ENCODE measurements at places on chromosomes 6 and 20.

- no peak for DNase-seq
Measured at GRCh38 chr6:88163616-88164015, 2.5 kb downstream of the CNR1 start.

DNA sequence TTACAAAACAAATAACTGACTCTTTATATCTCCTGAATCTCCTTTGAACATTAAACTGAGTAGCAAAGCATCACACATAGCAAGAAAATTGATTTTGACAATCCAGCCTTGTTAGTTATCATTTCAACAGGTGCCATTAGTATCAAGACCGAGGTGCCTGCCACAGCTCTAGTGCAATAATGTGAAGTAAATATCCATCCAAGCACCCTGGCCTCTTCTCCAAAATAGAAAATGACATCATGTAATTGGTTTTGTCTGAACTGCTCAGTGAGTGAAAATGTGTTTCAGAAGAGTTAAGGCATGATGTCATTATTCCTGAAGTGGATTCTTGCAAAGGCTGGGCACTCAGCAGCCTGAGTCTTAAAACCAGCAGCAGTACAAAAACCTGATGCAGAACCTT lies 341.4 kb downstream of the PLCB1 start:
- no peak for DNase-seq

GRCh38 chr20:43726811-43727338 lies at the start of gene GTSF1L:
Gene GTSF1L (minus strand): TSS chr20:43727002. CDS start chr20:43726694, 308 bp downstream.
- no peak for DNase-seq

GRCh38 chr6:138485005-138485545 lies 14.2 kb downstream of the NHSL1 start:
- no peak for DNase-seq

DNA sequence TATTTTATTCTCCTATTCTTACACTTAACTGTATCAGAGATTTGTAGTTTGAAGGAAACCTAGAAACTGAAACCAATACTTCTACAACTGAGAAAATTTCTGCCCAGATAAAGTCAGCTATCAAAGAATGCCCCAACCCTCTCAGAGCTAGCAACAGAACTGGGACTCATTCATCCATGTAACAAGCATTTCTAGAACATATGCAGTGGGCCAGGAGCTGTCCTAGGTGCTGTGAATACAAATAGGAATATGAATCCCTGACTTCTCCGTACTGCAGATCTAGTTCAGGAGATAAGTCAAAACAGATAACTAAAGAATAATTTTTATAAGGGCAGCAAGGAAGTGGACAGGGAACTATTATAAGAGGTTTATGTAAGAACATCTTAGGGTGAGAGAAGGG lies 654.1 kb upstream of the NOX3 start:
- no peak for DNase-seq

GRCh38 chr6:145848541-145848940 lies 33.9 kb upstream of the FBXO30 start:
- DNase-seq = no peak
